ENCODE measurements at places on chromosomes 7 and 10. TPM values are rescaled to one million over a fixed set of nuclear protein-coding genes. Genes with fewer than 3 reads are reported as not detected.

- no peak for DNase-seq
Observed at GRCh38 chr7:142539901-142540300, 209.4 kb upstream of the PRSS1 start.

Gene ANKRD30A
- 0.32 TPM for total RNA-seq

DNA sequence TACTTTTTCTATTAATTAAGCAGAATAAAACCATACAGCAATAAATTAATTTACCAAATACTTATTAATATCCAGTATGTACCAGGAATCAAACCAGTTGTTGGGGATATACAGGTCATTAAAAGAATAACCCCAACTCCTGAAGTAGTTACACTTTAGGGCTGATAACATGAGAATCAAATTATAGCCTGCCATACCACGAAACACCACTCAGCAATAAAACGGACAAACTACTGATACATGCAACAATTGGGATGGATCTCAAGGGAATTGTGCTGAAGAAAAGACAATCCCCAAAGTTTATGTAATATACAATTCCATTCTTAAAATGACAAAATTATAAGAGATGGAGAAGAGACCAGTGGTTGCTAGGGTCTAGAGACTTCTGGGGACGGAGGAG is 22.7 kb downstream of the MCMBP start:
- no peak for DNase-seq

GRCh38 chr7:104836976-104837375 is 177.0 kb upstream of the KMT2E start:
- no peak for DNase-seq

DNA sequence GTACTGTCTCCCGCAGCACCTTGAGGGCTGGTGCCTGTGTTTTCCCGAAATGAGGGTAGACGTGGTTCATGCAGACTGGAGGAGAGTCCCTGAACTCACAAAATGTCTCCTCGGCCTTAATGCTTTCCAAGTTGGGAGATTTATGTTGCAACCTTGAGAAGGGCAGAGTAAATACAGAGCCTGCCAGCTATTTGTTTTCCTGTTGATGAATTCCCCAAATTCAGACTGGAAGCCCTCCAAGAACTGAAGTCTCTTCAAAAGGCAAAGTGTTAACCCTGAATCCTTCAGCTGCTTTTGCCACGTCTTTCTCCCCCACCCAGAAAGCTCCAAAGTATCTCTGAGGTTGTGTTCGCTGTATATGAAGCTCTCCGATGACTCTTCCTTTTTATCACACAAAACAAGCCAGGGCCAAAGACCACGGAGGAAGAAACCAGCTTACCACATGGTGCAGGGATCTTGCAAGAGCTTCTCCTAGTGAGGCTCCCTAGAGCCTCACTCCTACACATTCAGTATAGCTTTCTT is 254.7 kb upstream of the NFE2L3 start:
- DNase-seq = no peak

DNA sequence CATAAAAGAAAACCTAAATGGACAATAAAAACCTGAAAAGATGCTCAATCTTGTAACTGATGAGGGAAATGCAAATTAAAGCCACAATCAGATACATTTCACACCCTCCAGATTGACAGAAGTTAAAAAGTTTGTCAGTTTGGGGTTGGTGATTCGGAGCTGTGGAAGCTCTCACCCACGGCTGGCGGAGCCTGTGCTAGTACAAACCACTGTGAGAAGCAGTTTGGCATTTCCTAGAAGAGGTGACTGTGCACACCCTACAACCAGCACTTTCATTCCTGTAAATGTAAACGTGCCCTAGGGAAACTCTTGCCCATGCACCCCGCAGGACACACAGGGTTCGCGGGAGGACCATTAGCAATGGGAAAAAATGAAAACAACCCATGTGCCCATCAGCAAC is 114.1 kb downstream of the BMS1 start:
- DNase-seq = no peak

- no peak for DNase-seq
Observed at GRCh38 chr10:88647061-88647615, 17.1 kb upstream of the LIPF start.

Gene FOXI2
- total RNA-seq = not detected

Gene NKX2-3
- total RNA-seq = not detected

- DNase-seq = no peak
Observed at GRCh38 chr10:3763852-3764625, 21.0 kb downstream of the KLF6 start.

Gene MKI67
- total RNA-seq = 2.7 TPM

Gene INHBA
- total RNA-seq = 15.4 TPM
